H7 (cell line): ENCODE measurements at places on chromosomes 1 and 21.

DNA sequence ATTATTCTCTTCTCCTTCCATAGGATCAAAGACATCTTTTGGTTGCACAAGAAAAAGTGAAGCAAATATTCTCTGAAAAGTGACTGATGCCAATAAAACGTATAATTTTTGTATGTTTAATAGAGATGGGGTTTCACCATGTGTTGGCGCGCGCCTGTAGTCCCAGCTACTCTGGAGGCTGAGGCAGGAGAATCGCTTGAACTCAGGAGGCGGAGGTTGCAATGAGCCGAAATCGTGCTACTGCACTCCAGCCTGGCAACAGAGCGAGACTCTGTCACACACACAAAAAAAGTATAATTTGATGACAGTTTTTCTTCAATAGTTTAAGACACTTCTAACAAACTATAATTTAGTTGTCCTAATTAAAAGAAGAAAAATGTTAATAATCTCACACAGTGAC is 23.8 kb downstream of the ANP32E start:
- no peak for DNase-seq

- peak; percentile 42 for DNase-seq
Observed at GRCh38 chr1:180415985-180416633, 86.3 kb downstream of the ACBD6 start.

- DNase-seq, result no peak
Observed at GRCh38 chr1:236164273-236164672, 21.9 kb downstream of the GPR137B start.

- DNase-seq, result peak; percentile 94
Observed at GRCh38 chr1:35079003-35079930, at the start of gene ZMYM1. ZMYM1 (plus strand) TSS chr1:35079385; CDS start chr1:35093988, 14,603 bp downstream.

DNA sequence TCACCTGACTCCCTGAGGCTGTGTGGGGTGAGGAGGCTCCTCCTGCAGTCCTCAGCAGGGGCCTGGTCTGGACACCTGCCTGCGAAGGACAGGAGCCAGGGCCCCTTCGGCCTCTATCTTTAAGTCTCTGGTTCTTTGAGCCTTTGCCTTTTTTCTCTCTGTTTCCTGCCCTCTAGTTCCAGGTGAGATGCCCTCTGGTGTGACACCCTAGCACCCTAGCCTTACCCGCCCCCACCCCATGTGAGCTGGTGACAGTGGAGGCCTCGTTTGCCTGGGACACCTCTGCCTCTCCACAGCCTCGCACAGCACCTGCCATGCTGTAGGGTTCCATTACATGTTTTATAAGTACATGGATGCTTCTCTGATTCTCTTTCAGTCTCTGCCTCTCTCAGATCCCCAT is 47.3 kb downstream of the DDX20 start:
- DNase-seq, result no peak

- DNase-seq, result no peak
Observed at GRCh38 chr1:93638307-93638847, 43.3 kb downstream of the BCAR3 start.

DNA sequence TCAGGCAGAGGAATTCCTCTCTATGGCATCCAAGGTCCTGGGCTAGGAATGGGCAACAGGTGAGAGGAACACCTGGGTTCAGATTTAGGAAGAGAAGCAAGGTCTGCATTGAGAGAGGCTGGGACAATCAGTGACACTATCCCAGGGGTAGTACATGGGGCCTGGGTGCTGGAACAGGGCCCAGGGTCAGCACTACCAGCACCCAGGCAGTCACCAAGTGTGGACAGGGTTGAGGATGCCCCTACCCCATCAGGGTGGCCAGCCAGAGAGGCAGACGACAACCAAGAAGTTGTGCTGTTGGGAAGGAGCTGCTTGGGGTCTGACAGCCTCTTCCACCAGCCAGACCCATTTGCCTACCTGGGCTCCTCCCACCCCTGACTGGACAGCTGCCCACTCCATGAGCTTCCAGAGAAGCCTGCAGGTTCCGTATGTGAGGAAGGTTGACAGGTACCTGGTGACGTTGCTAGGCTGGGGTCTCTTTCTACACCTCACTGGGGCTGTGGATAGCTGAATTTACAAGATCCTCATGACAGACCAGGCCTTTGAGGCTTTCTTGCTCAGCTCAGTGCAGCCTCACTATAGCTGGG is 13.9 kb downstream of the CYP4A11 start:
- no peak for DNase-seq

- DNase-seq, result no peak
Observed at GRCh38 chr1:77605246-77606026, 77.0 kb downstream of the ZZZ3 start.
